ENCODE measurements at places on chromosomes 7 and 10.

DNA sequence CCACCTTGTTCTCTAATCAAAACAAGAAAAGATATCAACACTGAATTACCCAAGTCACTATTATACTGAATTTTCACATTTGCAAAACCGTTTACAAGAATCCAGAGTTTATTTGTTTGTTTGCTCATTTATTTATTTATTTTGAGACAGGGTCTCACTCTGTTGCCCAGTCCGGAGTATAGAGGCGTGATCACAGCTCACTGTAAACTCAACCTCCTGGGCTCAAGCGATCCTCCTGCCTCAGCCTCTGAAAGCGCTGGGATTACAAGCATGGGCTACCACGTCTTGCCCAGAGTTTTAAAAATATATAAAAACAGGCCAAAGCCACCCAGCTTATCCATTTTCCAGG is 8.5 kb downstream of the CREB3L2 start:
- DNase-seq: no peak

GRCh38 chr10:35487336-35488034 is 117.7 kb upstream of the GJD4 start:
- DNase-seq: no peak

- no peak for DNase-seq
Observed at GRCh38 chr10:20936396-20936795, 39.3 kb upstream of the NEBL start.

- DNase-seq: no peak
Observed at GRCh38 chr7:47627580-47628283, 45.8 kb upstream of the TNS3 start.

DNA sequence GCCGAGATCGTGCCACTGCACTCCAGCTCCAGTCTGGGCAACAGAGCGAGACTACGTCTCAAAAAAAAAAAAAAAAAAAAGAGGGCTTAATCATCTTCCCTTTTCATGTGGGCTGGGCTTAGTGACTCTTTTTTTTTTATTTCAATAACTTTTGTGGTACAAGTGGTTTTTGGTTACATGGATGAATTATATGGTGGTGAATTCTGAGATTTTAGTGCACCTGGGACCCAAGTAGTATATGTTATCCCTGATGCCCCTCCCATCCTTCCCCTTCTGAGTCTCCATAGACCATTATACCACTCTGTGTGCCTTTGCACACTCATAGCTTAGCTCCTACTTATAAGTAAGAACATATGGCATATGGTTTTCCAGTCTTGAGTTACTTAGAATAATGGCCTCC is 4.8 kb upstream of the ADAM12 start:
- no peak for DNase-seq

- no peak for DNase-seq
Observed at GRCh38 chr7:104625956-104626355, 297.6 kb downstream of the LHFPL3 start.

DNA sequence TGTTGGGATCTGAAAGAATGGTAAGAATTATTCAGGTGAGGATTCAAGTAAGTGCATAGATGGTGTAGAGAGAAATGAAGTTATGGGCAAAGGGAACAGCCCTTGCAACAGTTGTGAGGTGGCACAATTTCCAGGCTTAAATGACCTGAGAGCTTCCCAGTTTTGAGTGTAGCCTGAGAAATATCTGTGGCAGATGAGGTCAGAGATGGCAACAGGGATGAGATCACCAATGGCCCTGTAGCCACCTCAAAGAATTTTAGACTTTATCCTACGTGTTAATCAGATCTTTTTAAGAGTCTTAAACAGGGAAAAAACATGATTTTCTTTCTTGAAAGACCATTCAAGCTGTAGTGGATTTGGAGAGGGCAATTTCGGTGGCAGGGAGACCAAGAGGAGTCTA is 1.9 kb upstream of the NRF1 start:
- no peak for DNase-seq

GRCh38 chr7:151968357-151968756 is 12.1 kb downstream of the GALNTL5 start:
- DNase-seq: no peak

DNA sequence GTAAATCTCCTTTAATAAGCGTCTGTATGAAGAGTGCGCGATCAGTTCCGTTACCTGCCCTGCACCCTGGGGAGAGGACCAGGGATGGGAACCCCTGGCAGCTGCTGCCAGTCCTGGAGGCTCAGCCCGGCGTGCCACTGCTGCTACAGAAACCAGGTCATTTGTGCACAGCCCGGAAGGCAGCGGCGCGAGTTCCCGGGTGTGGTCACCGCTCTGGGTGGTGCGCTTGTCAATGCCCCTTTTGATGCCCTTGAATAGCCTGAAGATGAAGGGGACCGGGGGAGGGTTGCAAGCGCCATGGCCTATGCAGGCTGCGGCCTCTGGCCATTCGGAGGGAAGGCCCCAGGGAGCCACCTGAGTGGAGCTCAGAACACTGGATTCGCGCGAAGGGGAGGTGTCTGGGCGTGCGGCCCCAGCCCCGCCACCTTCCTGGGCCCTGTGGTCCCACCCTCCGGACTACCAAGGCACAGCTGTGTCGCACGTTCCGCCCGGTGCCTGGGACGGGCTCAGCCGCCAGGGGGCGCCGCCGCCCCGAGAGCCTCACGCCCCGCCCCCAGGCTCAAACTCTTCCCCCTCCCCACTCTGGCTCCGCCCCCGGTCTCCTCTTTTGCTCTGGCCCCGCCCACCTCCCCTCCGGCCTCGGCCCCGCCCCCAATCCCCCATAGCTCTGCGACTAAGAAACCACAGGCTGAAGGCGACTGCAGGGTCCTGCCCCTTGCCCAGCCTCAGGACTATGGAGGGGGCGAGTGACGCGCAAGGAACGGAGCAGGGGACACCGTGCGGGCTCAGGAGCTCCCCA is 16.5 kb downstream of the AP5Z1 start:
- peak; percentile 72 for DNase-seq

GRCh38 chr7:30068117-30068516 is 39.9 kb downstream of the PLEKHA8 start:
- no peak for DNase-seq

DNA sequence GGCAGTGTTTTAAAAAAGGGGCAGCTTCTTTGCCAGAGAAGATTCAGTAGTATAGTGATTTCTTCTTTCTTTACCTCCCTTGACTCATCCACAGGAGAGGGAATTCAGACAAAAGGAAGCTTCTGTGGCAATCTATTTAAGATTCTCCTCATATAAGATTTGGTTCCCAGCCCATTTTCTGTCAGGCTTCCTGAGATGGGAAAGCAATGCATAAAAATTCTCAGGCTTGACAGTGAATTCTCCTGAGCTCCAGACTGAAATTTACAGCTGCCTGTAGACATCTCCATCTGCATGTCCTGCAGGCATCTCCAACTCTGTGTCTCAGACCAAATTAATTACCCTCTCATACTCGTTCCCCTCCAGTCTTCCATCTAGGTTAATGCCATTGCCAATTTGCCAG is 72.8 kb downstream of the TSPAN12 start:
- no peak for DNase-seq

- no peak for DNase-seq
Observed at GRCh38 chr7:157235357-157236333, 96.9 kb downstream of the UBE3C start.

- DNase-seq: no peak
Observed at GRCh38 chr7:117730390-117730789, 142.9 kb downstream of the CTTNBP2 start.

- no peak for DNase-seq
Observed at GRCh38 chr7:493661-494251, 25.9 kb downstream of the PDGFA start.

GRCh38 chr7:88395715-88396114 is 89.0 kb upstream of the STEAP4 start:
- DNase-seq: no peak

- peak; percentile 14 for DNase-seq
Observed at GRCh38 chr10:5094265-5095205, at the start of gene AKR1C3. Gene AKR1C3 (plus strand): TSS chr10:5094414. CDS start chr10:5094445, 31 bp downstream.

GRCh38 chr7:55515569-55516279 is 56.6 kb downstream of the VOPP1 start:
- no peak for DNase-seq

- DNase-seq: no peak
Observed at GRCh38 chr10:115082506-115082905, 10.7 kb upstream of the ATRNL1 start.

GRCh38 chr10:73768881-73769280 is 13.0 kb upstream of the CHCHD1 start:
- peak; percentile 59 for DNase-seq

- DNase-seq: no peak
Observed at GRCh38 chr7:76047305-76047810, 442 bp downstream of the STYXL1 start.

- no peak for DNase-seq
Observed at GRCh38 chr10:72487521-72487920, 132.8 kb upstream of the DNAJB12 start.

DNA sequence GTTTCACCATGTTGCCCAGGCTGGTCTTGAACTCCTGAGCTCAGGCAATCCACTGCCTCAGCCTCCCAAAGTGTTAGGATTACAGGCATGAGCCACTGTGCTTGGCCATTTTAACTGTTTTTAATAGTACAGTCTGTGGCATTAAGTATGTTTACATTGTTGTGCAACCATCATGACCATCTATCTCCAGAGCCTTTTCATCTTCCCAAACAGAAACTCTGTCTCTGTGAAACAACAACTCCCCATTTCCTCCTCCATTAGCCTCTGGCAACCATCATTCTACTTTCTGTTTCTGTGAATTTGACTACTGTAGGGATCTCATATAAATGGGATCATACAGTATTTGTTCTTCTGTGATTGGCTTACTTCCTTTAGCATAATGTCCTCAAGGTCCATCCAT is 48.3 kb upstream of the SEPHS1 start:
- no peak for DNase-seq

- DNase-seq: no peak
Observed at GRCh38 chr10:15824498-15824897, 35.8 kb downstream of the MINDY3 start.

- DNase-seq: no peak
Observed at GRCh38 chr10:114313866-114314265, 74.8 kb downstream of the VWA2 start.

DNA sequence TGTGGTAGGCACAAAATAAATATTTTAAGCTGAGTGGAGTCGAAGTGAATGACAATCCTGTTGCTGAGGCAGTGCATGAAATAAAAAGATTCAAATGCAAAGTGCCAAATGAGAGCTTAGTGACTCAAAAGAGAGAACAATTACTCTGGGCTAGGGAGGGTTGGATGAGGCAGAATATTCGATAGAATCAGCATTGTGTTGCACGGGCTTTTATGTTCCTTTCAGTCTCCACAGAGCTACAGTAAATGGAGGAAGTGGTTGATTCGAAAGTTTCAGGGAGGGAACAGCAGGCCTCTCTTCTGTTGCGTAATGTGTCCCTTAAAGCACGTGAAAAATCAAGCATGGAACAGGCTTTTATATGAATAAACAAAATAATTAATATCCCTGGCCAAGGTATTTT is 599.3 kb upstream of the CELF2 start:
- no peak for DNase-seq

- DNase-seq: no peak
Observed at GRCh38 chr7:121872831-121873288, at the start of gene PTPRZ1. Gene PTPRZ1 (plus strand): TSS chr7:121873161. CDS start chr7:121873500, 339 bp downstream.

GRCh38 chr7:2204446-2204845 is 28.3 kb downstream of the MAD1L1 start:
- DNase-seq: no peak

All from activated naive CD4-positive, alpha-beta T cell (primary cell).